ENCODE measurements at places on chromosomes 3 and 15.

DNA sequence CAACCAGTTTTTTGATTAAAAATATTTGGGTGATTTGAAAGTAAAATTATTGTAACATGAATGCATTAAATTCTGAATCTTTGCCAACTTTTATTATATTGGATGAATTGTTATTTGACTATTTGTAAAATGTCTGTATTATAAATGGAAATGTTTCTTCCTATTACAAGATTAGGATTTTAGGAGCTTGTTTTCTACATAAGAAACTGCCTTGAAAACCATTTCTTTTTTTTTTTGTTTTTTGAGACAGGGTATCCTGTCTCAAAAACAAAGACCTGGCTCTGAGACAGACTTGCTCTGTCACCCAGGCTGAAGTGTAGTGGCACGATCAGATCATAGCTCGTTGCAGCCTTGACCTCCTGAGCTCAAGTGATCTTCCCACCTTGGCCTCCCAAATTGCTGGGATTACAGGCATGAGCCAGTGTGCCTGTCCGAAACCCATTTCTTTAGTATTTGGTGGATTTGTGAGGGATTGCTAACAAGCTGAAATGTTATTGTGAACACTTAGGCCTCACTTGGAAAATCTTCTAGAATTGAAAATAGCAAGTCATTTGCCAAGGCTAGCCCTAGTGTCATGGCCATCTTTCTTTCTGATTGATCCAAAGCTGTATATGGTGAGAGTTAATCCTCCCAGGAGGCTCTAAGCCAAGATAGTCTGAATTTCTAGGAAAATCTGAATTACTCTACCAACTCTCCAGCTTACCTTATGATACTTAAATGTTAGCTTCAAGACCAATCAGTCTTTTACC, 100.3 kb downstream of the FNDC3B start:
- no peak for DNase-seq

DNA sequence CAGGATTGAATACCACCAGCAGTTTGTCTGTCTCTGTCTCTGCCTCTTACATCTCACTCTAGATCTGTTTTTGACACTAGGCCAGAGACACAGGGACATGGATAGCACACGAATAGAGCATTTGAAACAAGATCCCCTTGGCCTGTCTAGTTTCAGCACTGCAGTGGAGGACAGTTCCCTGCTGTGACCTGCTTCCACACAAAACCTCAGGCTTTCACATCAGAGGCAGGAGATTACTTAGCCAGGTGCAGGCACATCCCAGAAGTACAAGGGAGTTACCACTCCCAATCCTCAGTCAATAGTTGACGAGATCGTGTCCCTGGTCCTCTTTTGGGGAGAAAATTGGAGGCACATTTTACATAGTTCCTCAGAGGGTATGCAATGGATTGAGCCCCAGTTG, 34.0 kb upstream of the CCK start:
- DNase-seq, result no peak

- no peak for DNase-seq
These were observed 4.4 kb upstream of the HHATL start for GRCh38 chr3:42706721-42707619.

GRCh38 chr3:155037508-155038202, 42.5 kb upstream of the MME start:
- DNase-seq, result no peak

- DNase-seq, result no peak
These were observed 525.5 kb upstream of the BCHE start for GRCh38 chr3:166362698-166363097.

GRCh38 chr3:172461530-172462138, 13.4 kb upstream of the GHSR start:
- no peak for DNase-seq

DNA sequence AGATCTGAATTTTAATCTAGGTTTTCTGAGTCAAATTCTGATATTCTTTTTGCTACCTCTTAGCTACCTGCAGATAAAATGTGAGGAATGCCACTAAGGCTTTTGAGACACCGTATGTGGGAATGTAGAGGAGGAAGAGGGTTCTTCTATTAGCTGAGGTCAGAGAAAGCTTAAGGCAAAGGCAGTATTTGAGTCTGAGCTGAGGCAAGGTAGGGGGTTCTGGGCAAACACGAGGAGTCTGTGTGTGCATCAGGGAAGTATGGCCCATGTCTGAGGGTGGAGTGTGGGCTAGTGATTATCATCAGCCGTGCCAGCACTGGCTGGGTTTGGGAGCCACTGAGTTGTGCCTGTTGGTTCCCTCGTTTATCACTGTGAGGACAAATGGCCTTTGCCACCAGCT, 181.1 kb downstream of the SOX2 start:
- no peak for DNase-seq

DNA sequence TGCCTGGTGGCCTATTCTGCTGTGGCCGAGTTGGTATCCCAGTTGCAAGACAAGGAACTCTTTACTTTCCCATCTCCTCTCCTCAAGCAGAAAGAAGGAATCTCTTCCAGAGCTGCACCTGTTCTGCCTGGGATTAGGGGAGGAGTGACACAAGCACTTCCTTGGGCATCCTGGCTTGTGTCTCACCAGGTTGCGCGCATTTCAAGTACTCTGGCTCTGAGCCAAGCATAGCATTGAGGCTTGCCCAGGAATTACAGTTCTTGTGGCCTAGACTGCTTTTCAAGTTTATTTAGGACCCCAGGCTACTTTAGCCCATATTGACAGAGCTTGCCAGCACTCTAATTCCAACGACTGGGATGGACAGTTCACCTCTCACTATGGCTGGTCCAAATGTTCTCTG, 150.5 kb downstream of the RSRC1 start:
- DNase-seq, result no peak

GRCh38 chr15:80530737-80531365, 126.7 kb downstream of the ARNT2 start:
- no peak for DNase-seq

GRCh38 chr3:16478516-16478915, 35.0 kb downstream of the RFTN1 start:
- DNase-seq, result no peak

GRCh38 chr3:142680710-142681109, 43.1 kb upstream of the TRPC1 start:
- DNase-seq, result no peak

DNA sequence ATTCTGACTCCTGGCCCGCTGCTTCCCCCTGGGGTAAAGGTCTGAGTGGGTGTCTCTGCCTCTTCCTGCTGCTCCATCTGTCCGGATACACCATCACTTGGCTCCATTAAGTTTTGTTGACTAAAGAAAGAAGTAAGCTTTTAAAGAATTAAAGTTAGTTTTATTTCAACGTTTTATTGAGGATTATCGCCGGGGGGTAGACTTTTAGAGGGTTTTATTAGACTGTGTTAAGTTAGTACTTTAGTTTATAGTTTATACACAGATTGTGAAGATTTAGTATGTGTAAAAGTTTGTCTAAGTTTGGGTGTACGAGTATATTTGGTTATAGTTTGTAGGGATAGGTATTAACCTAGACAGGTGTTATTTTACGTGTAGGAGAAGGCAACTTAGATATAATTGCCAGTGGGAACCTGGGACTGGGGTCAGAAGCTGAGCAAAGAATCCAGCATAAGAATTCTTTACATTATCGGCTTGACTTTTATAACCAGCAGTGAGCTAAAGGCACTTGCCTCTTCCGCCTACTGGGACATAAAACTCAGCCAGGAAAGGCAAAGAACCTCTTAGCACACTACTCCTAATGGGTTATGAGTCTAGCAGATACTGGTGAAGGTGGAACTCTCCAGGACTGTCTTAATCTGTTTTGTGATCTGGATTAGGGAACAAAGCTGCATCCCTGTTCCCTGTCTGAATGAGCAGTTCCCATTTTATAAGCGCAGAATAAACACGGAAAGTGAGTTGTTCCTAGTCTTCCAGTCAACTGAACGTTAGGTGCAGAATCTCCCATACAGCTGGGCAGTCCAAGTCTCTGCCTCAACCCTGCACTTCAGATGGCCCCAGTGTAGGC, 131.3 kb downstream of the FAM43A start:
- DNase-seq, result no peak

- no peak for DNase-seq
These were observed 90.6 kb downstream of the IQSEC1 start for GRCh38 chr3:12982619-12983101.

GRCh38 chr3:129673012-129673411, 66.5 kb upstream of the PLXND1 start:
- DNase-seq, result no peak

GRCh38 chr15:78841376-78841706, 30.1 kb upstream of the ADAMTS7 start:
- DNase-seq, result no peak

- DNase-seq, result no peak
These were observed 21.9 kb upstream of the SEMA3F start for GRCh38 chr3:50133283-50133615.

DNA sequence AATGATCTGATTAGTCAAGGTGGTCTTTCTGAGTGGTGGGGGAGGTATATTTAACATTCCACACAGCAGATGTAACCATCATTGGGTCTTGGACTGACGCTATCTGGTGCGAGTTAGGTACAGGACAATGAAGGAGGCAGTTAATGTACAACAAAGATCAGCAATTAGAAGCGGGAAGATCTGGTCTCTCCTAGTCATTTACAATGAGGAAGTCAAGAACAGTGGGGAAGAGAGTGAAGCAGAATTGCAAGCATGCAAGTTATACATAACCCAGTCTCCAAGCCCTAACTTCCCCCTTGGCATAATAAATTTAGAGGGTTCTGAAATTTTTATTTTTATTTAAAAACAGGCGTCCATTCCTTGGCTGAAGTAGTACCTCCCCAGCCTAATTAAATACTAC, 14.1 kb downstream of the GPD1L start:
- DNase-seq, result no peak

- no peak for DNase-seq
These were observed 7.2 kb downstream of the SH3BP5 start for GRCh38 chr3:15325228-15325627.

- DNase-seq, result no peak
These were observed 88.8 kb upstream of the TSEN2 start for GRCh38 chr3:12395349-12396012.

- DNase-seq, result no peak
These were observed 4.3 kb downstream of the IRAK2 start for GRCh38 chr3:10169000-10169496.

GRCh38 chr3:67075295-67075694, 77.2 kb downstream of the KBTBD8 start:
- DNase-seq, result no peak

DNA sequence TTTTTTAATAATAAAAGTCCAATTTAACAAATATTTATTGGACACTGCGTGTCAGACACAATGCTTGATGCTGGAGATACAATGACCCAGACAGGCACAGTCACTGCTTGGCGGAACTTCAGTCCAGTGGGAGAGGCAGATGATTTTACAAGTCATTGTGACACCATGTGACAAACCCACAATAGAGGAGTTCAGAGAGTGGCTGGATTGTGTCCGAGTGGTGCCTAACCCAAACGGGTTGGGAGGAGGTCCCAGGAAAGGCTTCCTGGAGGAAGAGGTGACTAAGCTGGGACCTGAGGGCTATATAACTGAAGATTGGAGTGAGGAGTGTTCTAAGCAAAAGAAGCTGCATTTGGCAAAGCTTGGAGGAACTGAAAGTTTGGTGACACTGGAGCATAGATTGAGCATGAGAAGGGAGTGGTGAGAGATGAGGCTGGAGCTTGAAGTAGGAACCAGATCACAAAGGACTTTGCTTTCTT, 41.4 kb downstream of the CRTC3 start:
- no peak for DNase-seq

- DNase-seq, result no peak
These were observed 30.8 kb upstream of the ARF4 start for GRCh38 chr3:57627976-57628375.

DNA sequence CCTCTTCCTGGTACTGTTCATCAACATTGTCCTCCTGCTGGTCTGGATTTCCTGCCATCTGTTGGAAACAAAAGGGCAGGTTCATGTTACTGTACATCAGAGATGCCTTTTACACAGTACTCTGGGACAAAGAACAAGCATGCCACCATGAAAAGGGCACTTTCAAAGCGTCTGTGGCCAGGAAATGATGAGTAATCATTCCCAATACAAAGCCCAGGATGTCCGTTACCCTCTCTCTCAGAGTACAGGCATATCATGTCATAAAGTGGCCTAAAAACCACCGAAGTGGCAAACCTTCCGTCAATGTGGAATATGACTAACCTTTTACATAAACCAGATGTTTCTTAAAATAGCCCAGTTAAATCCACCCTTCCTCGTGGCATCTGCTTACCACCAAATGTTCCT, 71.2 kb downstream of the GOLIM4 start:
- DNase-seq, result no peak

GRCh38 chr3:84440291-84440690, 518.5 kb upstream of the CADM2 start:
- DNase-seq, result no peak

- DNase-seq, result no peak
These were observed 13.0 kb upstream of the SNRPA1 start for GRCh38 chr15:101307897-101308603.

- no peak for DNase-seq
These were observed 5.1 kb downstream of the TMOD2 start for GRCh38 chr15:51756482-51756881.

GRCh38 chr15:78996894-78997275, 52.0 kb upstream of the CTSH start:
- DNase-seq, result no peak

GRCh38 chr15:31337352-31338031, 10.9 kb downstream of the KLF13 start:
- DNase-seq, result no peak

All from activated CD8-positive, alpha-beta memory T cell treated with anti-CD3 and anti-CD28 coated beads for 1 hour (primary cell).